ENCODE measurements at places on chromosomes 1 and 21. TPM values are rescaled to one million over a fixed set of nuclear protein-coding genes. Genes with fewer than 3 reads are reported as not detected.

GRCh38 chr21:38925923-38926322 is 120.2 kb downstream of the ETS2 start:
- peak; percentile 93 for DNase-seq

Gene TNNI3K
- 0.63 TPM for total RNA-seq

Gene ZNF683
- not detected for total RNA-seq

Gene LCE1E
- total RNA-seq, result not detected

DNA sequence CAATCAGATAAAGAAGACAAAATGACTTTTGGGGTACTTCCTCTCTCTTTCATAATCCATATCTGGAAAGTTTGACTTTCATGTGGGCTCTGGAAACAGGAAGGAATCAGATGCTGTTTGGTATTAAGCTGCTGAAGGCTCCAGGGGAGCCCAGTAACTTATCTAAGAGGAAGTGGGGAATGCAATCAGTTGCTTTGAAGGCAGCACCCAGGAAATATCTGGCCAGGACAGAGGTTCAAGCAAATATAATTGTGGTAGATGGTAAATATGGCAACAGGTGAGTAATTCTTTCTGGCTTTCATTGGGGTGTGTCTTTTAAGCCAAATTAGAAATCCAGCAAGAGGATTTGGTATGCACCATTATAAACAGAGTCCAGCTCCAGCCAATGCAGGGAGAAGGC is 44.4 kb downstream of the COLGALT2 start:
- DNase-seq, result no peak

GRCh38 chr1:163048869-163049268 is 20.3 kb upstream of the RGS4 start:
- no peak for DNase-seq

DNA sequence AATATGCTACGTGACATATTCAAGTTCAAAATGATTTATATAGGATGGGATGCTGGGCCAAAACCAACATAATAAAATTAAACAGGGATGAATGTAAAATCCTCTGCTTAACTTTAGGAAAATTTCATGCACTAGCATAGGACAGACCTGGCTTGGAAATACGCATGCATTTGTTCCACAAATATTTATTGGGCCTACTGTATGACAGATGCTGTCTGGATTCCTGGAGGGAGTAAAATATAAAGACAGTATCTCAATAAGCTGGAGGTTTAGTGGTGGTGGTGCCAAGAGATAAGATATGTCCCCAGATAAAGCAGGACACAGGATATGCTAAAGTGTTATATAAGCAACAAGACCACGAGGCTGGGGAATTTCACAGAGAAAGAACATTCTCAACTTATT is 15.1 kb downstream of the RCSD1 start:
- no peak for DNase-seq

- no peak for DNase-seq
Measured at GRCh38 chr1:50027794-50028193, 4.0 kb upstream of the AGBL4 start.

Gene FAM177B
- total RNA-seq, result not detected

GRCh38 chr1:72438270-72438669 is 155.9 kb upstream of the NEGR1 start:
- DNase-seq, result no peak

DNA sequence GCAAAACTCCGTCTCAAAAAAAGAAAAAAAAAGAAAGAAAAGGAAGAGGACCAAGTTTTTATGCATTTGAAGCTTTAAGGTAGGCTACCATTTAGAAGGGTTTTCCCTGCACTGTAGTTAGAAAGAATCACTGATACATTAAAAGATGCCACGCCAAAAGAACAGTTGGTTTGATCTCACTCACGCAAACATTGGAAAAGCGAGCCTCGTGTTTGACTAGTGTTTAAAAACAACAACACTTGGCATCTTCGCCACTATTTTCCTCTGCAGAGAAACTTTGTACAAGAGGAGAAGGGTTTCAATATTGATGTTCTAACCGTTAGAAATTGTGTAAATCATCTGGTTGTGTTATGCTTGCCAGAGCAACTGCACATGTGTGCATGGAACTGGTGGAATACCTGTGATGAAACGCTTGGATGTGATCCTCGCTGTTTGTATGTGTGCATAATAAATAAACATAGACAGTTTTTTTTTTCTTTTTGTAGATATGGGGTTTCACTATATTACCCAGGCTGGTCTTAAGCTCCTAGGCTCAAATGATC is 24.0 kb upstream of the CAMTA1 start:
- DNase-seq, result no peak

DNA sequence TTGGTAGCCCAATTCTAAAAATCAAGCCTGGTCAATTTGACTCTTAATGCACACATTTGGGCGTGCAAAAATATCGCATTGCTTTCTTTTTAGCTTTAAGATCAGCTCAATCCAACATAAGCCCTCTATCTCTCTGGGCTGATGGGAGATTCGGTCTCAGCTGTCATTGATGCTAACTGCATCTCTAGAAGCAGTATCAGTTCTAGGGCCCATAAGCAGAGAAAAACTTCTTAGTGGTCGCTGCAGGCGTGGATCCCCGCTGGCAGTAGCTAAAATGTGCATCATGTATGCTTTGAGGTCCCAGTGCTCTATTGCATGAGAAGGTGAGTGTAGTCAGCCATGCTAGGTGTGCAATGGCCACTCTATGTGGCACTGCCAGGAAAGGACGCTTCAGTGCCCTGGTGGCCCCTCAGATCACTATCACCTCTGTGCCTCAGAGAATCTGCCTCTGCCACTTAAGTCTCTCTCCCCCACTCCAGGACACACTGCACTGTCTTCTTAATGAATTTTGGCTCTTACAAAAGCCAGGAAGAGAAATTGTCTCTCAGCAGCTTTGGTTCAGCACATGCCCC is 79.7 kb upstream of the GADD45A start:
- DNase-seq, result no peak

Gene LHX8
- total RNA-seq, result not detected

DNA sequence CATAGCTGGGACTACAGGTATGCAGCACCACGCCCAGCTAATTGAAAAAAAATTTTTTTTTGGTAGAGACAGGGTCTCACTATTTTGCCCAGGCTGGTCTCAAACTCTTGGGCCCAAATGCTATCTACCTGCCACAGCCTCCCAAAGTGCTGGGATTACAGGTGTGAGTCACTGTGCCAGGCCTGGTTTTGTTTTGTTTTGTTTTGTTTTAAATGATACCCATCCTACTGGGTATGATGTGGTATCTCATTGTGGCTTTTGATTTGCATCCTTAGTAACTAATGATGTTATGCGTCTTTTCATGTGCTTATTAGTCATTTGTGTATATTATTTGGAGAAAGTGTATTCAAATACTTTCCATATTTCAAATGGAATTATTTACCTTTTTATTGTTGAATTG is 142.3 kb downstream of the VPS13D start:
- no peak for DNase-seq

DNA sequence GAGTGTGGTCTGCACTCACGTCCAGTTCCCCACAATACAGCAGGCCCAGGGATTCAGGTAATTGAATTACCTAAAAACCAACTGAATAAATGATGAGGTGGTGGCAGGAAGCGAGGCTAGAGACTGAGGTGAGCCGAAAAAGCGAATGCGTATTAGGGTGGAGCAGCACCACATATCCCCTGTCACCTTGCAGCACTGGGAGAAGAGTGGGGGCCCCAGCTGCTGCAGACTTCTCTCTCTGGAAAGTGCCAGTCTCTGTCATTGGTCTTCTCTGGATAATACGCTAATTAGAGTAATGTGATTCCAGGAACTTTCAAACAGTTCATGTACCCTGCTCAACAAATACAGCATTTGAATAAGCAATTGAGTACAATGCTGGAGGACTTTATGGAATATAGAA is 199.0 kb downstream of the RPS6KC1 start:
- DNase-seq, result no peak

Gene MAP1LC3C
- 19.3 TPM for total RNA-seq

Gene KIF21B
- total RNA-seq, result 1.7 TPM

Gene ZYG11A
- total RNA-seq, result not detected

GRCh38 chr21:15749861-15750159 is 20.0 kb downstream of the USP25 start:
- DNase-seq, result no peak

Gene GPN2
- total RNA-seq, result 9.6 TPM

DNA sequence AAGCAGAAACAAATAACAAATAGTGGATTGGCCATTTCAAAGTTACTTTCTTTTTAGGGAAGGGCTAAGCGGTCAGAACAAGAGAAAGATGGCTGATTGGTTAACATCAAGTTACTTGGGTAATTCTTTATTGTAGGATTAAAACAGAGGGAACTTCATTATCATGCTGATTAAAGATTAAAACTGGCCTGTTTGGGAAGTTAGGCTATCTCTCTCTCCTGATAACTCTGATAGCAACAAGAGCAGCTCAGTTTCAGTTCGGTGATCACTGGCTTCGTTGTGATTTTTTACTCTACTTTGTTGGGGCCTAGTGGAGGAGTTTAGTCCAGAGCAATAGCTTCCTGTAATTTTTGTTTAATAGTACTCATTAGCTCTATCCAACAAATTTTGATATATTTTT is 20.5 kb upstream of the COP1 start:
- DNase-seq, result no peak

DNA sequence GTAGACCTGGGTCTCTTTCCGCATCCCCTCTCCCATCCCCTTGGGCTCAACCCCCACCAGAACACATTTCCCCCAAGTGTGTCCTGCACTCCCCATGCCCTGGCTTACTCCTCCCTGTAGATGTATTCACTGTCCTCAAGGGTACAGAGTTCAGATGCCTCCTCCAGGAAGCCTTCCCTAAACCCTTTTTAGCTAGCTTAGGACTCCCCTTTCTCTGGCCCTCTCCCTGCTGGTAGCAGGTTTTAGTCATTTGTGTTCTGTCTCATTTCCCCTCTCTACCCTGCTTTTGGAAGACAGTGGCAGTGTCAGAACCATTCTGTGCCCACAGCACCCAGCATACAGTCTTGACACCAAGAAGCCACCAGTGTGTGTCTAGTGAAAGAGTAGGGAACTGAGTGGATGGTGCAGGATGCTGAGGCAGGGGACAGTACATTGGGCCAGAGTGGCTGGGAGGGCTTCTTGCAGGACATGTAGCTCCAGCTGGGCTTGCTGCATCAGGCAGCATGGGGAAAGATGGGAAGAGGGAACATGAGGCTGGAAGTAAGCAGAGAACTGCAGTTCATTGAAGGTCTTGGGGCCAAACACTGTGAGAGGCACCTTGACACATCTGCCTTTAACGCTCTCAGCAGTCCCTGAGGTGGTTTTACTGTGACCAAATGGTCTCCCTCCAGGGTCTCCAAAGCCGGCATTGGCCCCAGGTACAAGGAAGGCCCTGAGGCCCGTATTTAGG is 2.5 kb downstream of the FOXO6 start:
- no peak for DNase-seq

Measured in esophagus muscularis mucosa (tissue), 4 donors.